ENCODE measurements at places on chromosomes 7 and 10.

- no peak for DNase-seq
Measured at GRCh38 chr7:104929921-104930320, 84.1 kb upstream of the KMT2E start.

DNA sequence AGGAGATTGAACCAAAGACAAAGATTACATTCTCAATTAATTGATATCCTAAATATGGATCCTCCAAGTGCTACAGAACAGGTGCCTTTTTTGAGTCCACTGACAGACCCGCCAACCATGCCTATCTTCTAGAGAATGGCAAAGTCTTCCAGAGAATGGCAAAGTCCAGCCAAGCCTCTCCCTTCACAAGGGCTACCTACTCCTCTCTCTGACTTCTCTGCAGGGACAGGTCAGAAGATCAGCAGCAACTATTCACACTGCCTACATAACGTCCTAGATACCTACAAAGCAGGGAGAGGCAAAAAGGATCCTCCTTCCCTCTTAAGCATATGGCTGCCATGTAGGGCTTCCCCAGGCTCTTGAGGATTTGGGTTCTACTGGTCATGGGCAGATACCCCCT lies 12.4 kb downstream of the UBE2H start:
- no peak for DNase-seq

GRCh38 chr10:68251625-68252495 lies 19.9 kb upstream of the ATOH7 start:
- DNase-seq = no peak

- DNase-seq = peak; percentile 62
Measured at GRCh38 chr10:62059217-62059920, 157.9 kb downstream of the ARID5B start.

- DNase-seq = no peak
Measured at GRCh38 chr7:155747209-155747608, 65.1 kb downstream of the SHH start.

DNA sequence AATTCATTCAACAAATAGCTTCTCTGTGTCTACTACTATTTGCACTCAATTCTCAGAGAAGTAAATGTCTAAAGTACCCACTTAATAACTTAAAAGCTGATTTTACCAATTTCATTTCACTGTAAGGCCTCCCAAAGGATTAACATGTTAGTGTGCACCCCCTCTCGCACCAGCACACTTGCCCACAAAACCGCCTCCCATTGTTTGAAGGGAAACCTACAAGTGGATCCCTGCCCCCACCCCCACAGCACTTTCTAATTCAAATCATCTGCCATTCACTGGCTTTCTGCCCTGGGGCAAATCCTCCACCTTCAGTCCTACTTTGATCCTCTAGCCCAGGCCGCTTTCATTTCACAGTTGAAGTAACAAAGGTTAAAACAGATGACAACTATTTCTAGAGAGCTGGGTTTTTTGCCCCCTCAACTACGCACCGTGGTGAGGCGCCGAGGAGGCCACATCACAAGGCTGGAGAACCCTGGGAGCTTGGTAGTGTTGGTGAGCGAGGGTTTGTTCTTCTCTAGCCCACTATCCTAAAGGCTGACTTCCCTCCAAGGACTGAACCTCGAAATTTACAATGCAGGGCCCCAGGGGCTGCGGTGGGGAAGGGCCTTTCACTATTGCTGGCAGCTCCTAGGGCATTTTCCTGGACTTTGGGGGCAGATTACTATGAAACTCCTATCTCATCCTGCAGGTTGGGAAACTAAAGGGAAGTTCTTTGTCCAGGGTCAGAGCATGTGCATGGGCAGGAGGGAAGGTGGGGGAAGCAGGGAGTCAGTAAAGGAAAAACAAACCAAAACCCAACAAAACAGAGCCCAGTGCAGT lies 517.4 kb upstream of the ZMIZ1 start:
- DNase-seq = no peak

GRCh38 chr7:104923010-104923421 lies 91.0 kb upstream of the KMT2E start:
- peak; percentile 71 for DNase-seq

GRCh38 chr10:102314801-102315200 lies 69.5 kb downstream of the GBF1 start:
- DNase-seq = no peak

- DNase-seq = no peak
Measured at GRCh38 chr7:2452074-2452507, 24.1 kb downstream of the GRIFIN start.
